Activated CD4-positive, alpha-beta T cell treated with anti-CD3 and anti-CD28 coated beads, Interleukin-2, amount 50 U/mL, for 1 hour (primary cell): ENCODE measurements at places on chromosomes 12 and 14.

- no peak for DNase-seq
Observed at GRCh38 chr14:99732436-99733210, 48.5 kb downstream of the CYP46A1 start.

GRCh38 chr12:3310271-3311026, 180.6 kb upstream of the PRMT8 start:
- DNase-seq, result no peak

- DNase-seq, result no peak
Observed at GRCh38 chr12:11540615-11541310, 108.7 kb upstream of the ETV6 start.

DNA sequence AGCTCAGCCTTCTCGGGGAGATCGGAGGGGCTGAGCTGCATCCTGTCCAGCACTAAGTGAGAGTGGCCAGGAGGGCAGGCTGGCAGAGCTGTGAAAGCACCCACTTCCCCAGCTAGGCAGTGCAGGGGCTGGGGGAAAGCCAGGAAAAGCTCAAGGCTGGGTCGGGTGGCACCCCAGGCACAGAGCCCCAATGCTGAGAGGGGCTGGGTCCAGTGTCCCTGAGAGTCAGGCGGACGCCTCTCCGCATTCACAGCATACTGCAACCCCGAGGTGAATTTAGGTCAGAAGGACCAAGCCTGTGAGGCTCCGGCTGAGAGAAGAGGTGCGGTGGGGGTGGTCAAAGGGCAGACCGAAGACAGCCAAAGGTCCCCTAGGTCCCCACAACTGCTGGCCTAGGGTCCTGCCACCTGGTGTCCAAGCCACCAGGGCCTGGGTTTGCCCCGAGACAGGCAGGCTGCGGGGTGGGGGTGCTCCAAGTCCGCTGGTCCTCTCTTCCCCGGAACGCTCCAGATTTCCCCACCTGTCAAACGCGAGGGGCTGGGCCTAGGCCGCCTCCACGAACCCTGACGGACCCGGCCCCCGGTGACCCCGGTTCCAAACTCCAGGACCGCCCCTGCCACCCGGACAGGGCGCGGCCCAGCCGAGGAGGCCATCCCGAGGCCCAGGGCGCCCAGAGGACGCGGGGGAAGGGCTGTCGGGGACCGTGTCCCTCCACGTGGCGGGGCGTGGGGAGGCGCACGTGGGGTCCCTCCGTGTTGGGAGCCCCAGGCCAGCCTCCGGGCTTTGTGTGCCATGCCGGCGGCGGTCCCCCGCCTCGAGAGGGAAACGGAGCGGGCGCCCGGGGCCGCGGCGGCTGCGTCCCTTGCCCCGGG, 527 bp downstream of the CAMKK2 start:
- peak; percentile 2 for DNase-seq

- no peak for DNase-seq
Observed at GRCh38 chr12:109230193-109230592, 78.9 kb downstream of the FOXN4 start.
